Activated T-cell treated with anti-CD3 and anti-CD28 coated beads, Interleukin-2, amount 50 U/mL, for 72 hours (primary cell): ENCODE measurements at places on chromosomes 7 and 10. TPM values are rescaled to one million over a fixed set of nuclear protein-coding genes. Genes with fewer than 3 reads are reported as not detected.

- no peak for DNase-seq
These were observed 140.4 kb downstream of the NRBF2 start for GRCh38 chr10:63273577-63273976.

The CTNNA3 gene
- 0.25 TPM for total RNA-seq

DNA sequence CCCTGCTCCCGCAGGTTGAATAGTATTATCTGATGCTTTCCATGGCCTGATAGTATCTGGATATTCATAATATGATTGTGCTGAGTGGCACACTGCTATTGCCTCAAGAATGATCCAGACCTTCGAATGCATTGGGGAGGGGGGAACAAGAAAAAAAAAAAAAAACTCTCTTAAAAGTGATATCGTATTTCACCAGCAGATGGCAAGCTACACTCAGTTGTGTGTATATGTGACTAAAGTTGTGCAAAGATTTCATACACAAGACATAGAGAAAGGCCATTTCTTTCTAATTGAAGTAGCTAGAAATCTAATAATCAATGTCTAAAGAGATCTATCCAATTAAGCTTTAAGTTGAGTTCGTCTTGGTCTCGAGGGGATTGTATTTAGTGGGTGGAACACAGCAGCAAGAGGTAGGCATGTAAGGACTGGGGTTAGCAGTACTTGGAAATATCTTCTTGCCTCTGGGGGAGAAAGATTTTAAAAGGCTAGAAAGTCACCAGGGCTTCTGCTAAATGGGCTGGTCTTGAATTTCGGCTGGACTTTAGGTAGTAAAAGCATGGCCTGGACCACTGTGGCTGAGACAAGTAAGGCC lies 15.3 kb downstream of the SFRP4 start:
- no peak for DNase-seq

DNA sequence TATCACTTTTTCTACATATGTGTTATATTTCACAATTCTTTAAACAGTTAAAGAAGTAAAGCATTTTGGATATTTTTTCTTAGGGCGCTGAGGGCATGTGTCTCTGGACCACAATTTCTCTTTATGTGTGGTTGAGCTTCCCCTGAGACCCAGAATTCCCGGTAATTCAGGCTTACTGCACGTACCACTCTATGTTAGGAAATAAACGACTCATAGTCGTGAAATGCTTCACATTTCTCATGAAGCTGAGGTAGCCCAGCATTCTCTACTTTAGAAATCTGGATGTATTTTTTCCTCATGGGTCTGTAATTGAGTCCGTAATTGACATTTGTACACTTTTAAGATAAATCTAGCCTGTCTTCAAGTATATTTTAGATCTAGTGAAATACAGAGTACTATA lies 170.6 kb downstream of the FZD1 start:
- no peak for DNase-seq

DNA sequence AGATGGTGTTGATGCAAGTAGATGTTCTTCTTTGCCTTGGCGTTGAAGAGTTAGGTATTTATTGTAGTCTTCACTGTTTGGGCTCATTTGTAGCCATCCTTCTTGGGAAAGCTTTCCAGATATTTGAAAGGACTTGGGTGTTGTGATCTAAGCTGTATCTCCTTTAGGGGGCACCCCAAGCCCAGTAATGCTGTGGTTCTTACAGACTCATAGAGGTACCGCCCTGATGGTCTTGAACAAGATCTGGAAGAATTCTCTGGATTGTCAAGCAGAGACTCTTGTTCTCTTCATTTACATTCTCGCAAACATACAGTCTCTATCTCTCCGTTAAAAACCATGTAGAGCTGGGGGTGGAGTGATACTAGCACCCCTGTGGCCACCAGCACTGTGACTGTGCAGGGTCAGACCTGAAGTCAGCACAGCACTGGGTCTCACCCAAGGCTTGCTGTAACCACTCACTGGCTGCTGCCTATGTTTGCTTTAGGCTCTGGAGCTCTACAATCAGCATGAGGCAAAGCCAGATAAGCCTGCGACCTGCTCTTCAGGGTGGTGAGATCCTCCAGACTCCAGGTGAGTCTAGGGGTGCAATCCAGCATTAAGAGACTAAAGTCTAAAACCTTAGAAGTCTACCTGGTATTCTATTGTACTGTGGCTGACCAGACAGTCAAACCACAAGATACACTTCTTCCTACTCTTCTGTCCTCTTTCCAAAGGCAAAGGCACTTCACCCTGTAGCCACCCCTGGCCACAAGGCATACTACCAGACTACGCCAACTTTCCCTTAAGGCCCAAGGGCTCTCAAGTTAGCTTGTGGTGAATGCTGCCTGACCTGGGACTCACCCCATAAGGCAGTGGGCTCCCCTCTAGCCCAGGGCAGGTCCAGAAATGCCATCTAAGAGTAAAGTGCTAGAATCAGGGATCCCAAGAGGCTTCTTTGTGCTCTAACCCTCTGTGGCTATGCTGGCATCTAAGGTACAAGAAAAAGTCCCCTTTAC lies 209.7 kb upstream of the TMEM196 start:
- no peak for DNase-seq

The EPO gene
- total RNA-seq = not detected
